Cardiac fibroblast (primary cell): ENCODE measurements at places on chromosomes 3 and 15.

GRCh38 chr3:112734171-112734570, 93.2 kb upstream of the CCDC80 start:
- peak; percentile 34 for DNase-seq

- peak; percentile 35 for DNase-seq
These were observed 619 bp downstream of the EIF2AK4 start for GRCh38 chr15:39934397-39935071.

DNA sequence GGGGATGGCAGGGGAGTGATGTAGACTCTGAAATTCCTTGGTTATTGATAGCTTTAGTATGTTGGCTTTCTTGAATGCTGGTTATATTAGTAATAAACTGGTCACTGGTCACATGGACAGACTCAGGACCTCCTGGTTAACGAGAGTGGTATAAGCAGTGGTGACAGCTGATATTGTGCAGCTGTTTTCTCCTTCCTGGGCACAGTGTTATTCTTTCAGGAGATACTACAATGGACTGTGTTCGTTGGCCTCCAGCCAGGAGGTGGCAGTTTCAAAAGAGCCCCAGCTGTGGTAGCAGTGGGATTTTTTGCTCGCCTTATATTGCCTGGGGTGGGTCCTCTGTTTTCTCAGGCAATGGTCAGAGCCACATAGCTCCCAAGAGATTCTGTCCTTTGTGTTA, 181.6 kb upstream of the RBMS3 start:
- DNase-seq, result peak; percentile 62

DNA sequence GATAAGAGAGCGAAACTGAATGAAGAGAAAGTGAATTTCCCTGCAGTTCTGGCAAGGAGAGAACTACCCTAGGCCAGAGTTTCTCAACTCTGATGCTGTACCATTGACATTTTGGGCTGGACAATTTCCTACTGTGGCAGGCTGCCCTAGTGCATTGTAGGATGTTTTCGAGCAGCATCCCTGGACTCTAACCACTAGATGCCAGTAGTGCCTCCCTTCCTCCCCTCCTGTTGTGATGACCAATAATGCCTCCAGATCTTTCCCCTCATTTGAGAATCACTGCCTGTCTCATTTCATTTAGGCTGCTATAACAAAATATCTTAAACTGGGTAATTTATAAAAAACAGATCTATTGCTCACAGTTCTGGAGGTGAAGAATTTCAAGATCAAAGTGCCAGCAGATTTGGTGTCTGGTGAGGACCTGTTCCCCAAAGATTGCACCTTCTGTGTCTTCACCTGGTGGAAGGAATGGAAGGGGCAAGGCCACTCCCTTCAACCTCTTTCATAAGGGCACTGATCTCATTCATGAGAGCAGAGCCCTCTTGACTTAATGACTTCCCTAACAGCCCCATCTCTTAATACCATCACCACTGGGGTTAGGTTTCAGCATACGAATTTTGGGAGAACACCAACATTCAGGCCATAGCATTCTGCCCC, 188.9 kb upstream of the MEIS2 start:
- DNase-seq, result peak; percentile 19

GRCh38 chr15:32818758-32819447, 101.1 kb downstream of the GREM1 start:
- DNase-seq, result peak; percentile 55
